Fibroblast of the aortic adventitia (primary cell): ENCODE measurements at places on chromosomes 6 and 20. TPM values are rescaled to one million over a fixed set of nuclear protein-coding genes. Genes with fewer than 3 reads are reported as not detected.

The CCDC170 gene
- 0.09 and 0.82 TPM in 2 replicates for total RNA-seq

The TENT5A gene
- 40.0 and 56.5 TPM in 2 replicates for total RNA-seq

The RIMS4 gene
- 0.27 and 0.41 TPM in 2 replicates for total RNA-seq

The LCA5 gene
- 7.4 and 12.1 TPM in 2 replicates for total RNA-seq

The ESR1 gene
- total RNA-seq, result 2.7 and 3.4 TPM in 2 replicates

The KIAA1755 gene
- 4.9 and 10.8 TPM in 2 replicates for total RNA-seq

The BPIFA1 gene
- total RNA-seq, result not detected in 2 replicates

The NR2E1 gene
- total RNA-seq, result not detected in 2 replicates

The TNFRSF6B gene
- total RNA-seq, result 0.36 TPM in 1 of 2 replicates, not detected in the other

The BMP6 gene
- total RNA-seq, result 1.3 and 10.5 TPM in 2 replicates

The GTSF1L gene
- total RNA-seq, result not detected in 2 replicates

The RSPO4 gene
- not detected in 2 replicates for total RNA-seq

The SDCBP2 gene
- total RNA-seq, result 1.4 and 2.3 TPM in 2 replicates

The PPP1R14C gene
- 2.1 TPM in 1 of 2 replicates, not detected in the other for total RNA-seq

The NT5E gene
- total RNA-seq, result 67.2 and 418 TPM in 2 replicates

- no peak for DNase-seq
These were observed 179.6 kb downstream of the UST start for GRCh38 chr6:148926478-148926877.

- DNase-seq, result peak; percentile 52
These were observed 3.6 kb downstream of the CCND3 start for GRCh38 chr6:41937861-41938574.

DNA sequence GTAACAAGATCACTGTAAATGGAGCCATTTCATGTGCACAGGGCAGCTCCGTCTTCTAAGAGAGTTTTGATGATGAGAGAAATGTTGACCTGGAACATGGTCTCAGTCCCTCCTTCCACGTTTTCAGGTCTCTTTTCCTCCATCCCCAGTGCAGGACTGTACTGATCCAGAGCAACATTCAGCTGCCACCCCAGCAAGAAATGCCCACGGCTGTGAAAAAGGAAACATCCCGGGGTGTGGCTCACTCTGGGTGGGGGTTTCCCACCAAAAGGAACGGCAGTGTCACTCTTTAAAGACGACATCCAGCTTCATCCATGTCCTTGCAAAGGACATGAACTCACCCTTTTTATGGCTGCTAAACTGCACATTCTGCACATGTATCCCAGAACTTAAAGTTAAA, 92.6 kb downstream of the ERMARD start:
- no peak for DNase-seq

DNA sequence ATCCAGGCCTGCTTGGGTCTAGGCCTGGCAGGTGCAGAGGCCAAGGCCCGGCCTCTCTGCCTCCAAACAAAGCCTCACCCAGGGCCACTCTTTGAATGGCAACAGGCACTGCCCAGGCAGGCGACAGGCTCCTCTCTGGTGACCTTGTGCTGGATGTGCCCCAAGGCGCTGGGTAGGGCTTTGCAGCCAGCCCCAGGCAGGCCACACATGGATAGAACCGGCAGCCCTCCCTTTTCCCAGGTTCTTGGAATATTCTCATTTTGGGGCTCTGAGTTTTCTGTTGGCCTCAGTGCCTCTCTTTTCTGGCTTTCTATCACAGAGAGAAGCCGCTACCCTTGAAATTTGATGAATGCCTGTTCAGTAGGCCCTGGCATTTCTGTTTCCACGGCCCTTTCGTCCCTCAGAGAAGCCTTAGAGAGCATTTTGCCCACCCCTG, 18.9 kb downstream of the PKIG start:
- DNase-seq, result no peak

DNA sequence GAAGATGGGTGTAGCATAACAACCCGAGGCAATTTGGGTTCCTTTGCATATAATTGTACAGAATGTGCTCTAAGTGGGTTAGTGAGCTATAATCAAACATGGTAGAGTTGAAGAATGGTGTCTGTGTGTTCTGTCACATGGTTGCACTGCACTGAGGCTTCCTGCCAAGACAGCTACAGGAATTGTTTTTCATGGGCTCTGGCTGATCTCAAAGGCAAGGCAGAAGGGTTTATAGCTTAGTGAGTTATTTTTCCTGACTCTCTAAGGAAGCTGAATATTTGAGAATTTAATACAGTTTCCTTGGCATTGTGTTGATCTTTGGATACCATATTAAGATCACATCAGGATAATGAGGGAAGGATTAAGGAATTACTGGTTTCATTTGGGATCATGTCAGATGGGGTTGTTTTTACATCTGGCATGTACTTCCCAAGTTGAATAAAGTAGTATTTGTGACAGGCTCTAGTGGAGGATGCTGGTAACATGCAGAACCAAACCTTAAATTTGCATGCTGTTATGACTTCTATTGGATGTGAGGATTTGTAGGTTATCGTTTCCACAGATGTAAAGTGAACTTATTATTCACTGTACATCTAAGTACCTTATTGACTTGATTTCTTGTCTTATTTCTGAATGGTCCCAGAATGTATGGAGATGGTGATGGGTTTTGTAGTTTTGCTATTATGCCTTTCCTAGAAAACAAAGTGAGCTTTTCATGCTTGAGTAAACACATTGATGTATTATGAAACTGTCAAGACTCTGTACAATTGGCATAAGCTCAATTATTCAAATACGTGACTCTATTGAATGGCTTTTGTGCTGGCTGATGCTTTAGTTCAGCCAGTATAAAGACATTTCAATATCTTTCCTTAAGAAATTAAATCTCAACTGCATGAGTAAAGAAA, 43.3 kb downstream of the LRRC1 start:
- peak; percentile 7 for DNase-seq

DNA sequence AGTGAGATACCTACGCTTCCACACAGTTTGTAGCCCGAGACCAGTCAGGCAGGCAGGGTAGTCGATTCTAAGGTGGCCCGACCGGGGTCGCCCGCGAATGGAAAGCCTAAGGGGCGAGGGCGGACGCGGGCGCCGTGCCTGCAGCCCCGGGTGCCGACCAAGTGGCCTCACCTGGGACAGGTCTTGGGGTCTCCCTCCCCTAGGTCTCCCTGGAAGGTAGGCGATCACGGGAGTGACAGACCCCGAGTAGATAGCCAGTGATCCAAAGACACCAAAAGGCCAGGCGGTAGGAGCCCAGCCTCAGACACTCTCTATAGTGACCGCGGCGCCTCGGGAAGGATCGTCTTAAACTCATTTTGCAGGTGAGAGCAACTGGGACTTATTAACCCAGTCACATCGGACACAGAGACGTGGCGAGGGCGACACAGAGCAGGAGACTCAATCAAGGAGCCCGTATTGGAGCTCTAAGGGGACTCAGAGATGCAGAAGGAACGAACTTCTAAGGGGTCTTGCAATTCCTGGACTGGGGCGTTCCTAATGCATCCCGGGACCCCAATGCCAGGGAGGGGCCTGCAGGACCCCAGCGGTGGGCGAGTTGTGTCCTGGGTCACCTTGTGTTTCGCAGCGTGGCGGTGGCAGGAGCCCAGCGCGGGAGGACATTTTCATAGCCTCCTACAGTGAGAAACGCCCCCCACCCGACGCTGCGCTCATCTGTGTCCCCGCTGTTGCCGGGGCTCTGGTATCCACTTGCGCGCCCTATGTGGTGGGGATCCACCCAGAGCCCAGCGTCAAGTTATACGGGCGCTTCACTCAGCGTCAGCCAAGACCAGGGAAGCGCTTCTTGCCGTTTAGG, 2.1 kb upstream of the VSX1 start:
- DNase-seq, result no peak

- no peak for DNase-seq
These were observed 51.1 kb upstream of the HBS1L start for GRCh38 chr6:135105710-135106109.

DNA sequence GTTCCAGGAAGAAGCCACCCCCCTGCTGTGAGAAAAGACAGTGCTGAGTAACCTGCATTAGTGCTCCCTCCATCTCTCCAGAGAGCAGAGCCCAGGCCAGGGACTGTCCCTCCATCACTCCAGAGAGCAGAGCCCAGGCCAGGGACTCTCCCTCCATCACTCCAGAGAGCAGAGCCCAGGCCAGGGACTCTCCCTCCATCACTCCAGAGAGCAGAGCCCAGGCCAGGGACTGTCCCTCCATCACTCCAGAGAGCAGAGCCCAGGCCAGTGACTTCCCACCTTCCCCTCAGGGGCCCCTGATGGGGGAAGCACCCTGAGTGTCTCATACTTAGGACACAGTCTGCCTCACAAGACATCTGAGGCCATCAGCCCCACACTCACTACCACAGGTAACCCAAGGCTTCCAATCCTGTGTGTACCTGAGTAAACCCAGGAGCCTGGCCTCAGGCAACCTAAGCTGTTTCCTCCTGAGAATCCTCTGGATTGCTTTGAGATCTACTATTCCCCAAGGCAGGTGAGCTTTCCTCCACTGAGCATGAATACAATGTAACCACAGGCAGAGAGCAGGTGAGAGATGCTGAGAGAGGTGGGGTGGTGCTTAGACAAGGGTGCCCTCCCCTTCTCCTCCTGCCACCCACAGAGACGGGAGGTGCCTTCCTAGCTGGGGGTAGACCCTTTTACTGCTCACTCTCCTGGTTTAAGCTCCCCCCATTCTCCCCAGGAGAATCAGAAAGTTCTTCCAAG, 4.9 kb downstream of the TBXT start:
- DNase-seq, result no peak

GRCh38 chr20:37356387-37356786, 10.4 kb downstream of the SRC start:
- DNase-seq, result no peak

GRCh38 chr6:140320081-140321080, 945.9 kb upstream of the CITED2 start:
- DNase-seq, result peak; percentile 20

- DNase-seq, result no peak
These were observed 100.5 kb downstream of the QRSL1 start for GRCh38 chr6:106729841-106730240.

- no peak for DNase-seq
These were observed 24.9 kb downstream of the DPPA5 start for GRCh38 chr6:73329201-73329600.

DNA sequence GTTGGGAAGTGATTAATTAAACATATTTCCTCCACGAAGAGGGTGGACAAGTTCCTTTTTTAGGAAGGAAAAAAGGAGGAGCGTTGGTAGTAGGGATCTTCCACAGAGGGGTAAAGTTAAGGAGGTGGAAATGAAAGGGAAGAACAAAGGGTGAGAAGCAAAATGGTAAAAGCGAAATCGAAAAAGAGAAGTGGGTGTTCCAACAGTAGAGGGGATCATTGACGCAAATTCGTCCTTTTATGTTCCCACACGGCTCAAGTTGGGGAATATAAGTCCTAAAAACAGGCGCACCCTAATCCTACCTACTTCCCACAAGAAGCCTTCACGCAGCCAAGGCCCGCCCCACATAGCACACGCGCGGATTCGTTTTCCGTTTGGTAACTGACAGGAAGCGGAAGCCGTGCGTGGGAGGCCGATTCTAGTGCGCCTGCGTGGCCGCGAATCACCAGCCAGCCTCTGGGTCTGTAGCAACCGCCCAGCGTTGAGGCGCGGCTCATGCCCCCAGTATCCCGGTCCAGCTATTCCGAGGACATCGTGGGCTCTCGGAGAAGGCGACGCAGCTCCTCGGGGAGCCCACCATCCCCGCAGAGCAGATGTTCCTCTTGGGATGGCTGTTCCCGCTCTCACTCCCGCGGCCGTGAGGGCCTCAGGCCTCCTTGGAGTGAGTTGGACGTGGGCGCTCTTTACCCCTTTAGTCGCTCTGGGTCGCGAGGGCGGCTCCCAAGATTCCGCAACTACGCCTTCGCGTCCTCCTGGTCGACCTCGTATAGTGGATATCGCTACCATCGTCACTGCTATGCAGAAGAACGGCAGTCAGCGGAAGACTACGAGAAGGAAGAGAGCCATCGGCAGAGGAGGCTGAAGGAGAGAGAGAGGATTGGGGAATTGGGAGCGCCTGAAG, at the start of gene NKAPL:
Gene NKAPL, plus strand, starts transcription at position 421 of the 901 bp plus-strand sequence. Its CDS starts 75 bp downstream, at position 496.
- DNase-seq, result peak; percentile 67

GRCh38 chr6:155014670-155015300, 19.7 kb downstream of the TIAM2 start:
- DNase-seq, result peak; percentile 47

DNA sequence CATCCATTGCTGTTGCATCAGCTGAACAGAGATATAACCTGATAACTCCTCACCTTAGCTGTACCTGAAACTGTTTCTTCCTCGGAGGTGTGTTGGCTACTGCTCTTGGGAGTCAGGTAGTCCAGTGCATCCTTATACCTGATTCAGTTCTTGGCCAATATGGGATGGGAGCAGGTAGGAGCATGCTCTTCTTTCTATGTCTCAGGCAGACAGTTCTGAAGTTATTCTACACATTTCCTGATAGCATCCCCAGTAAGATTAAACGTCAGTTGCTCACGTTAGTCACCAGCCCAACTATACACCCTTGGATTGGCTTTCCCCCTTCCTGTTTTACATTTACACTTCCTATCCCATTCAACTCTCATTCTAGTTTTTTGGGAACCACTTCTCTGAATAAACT, 244.3 kb upstream of the FLRT3 start:
- no peak for DNase-seq

GRCh38 chr6:161215876-161216615, 57.8 kb downstream of the AGPAT4 start:
- no peak for DNase-seq

- DNase-seq, result no peak
These were observed 269.8 kb downstream of the CDH4 start for GRCh38 chr20:61521687-61522420.

GRCh38 chr6:86756640-86757229, 180.6 kb upstream of the HTR1E start:
- no peak for DNase-seq

- peak; percentile 45 for DNase-seq
These were observed 55.8 kb downstream of the FOXO3 start for GRCh38 chr6:108616544-108616943.

GRCh38 chr6:4853782-4854511, 77.7 kb downstream of the CDYL start:
- DNase-seq, result no peak

DNA sequence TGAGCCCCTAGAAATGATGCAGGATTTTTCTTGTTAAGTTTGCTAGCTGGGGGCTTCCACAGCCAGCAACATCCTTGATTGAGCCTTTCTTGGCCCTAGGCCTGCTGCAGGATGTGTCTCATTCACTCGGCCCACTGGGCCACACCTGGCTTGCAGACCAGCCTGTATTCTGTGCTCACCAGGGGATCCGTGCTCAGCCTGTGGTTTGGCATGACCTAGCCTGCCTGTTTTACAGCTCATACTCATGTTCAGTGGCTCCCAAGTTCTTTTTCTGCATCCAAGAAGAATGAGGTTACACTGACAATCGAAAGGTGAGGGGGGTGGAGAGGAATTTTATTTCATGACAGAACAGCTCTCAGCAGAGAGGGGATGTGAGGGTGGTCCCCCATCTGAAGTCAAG, 263.4 kb downstream of the RIMS1 start:
- no peak for DNase-seq

GRCh38 chr6:120039664-120040063, 690.1 kb upstream of the MAN1A1 start:
- no peak for DNase-seq

DNA sequence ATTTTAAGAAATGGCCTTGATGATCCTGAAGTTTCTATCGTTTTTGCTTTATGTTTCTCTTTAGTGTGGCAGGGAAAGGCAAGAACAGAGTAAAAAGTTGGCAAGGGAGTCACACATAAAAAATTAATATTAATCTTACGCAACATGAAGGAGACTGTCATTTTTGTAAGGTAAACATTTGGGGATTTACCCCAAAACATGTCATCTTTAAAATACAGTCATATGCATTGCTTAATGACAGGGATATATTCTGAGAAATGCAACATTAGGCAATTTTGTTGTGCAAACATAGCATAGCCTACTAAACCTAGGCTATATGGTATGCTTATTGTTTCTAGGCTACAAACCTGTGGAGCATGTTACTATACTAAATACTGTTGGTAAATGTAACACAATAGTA, 5.4 kb downstream of the RBL1 start:
- DNase-seq, result no peak
